Activated CD8-positive, alpha-beta T cell treated with anti-CD3 and anti-CD28 coated beads, Interleukin-2, amount 10 ng/mL, durations not matched to agents 7 days and 5 days (primary cell): ENCODE measurements at places on chromosomes 5 and 9.

DNA sequence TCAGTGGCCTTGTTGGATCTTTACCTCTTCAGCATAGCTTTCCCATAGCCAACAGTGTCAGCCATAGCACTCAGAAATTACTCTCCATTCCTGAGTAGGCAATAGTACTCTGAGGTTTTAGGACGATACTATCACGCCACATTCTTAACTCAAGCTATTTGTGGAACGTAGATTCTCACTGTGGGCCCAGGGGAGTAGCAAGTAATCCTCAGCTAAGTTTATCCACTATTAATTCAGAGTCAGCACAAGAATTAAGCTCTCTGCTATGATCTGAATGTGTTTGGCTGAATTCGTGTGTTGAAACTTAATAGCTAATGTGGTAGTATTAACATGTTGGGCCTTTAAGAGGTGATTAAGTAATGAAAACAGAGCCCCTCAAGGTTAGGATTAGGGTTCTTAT is 858.8 kb upstream of the NUDT12 start:
- DNase-seq = no peak

DNA sequence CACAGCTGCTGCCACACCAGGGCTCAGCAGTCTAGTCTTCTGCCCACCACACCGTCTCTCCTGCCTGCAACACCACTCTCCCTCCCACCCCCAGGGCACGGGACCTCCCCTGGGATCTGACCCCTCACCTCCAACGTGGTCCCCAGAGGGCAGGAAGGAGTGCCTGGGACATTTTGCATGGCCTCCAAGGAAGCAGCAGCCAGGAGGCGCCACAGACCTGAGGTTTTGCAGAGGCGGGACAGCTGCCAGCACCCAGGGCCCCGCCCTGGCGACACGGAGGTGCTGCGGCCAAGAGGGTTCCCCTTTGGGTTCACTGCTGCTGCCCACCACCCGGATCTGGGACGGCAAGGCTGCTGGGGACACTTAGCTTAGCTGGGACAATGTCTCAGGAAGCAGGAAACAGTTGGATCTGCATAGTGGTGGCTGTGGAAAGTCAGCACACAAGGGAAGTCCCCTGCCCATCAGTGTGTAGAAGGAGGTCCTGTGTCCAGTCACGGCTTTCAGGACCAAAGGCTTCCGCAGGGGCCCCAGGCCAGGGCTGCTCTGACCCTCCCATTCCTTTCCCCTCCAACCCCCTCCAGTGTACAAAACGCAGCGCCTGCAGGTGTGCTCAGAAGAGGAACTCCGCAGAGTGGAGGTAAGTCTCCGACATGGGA is 13.8 kb downstream of the PROP1 start:
- peak; percentile 53 for DNase-seq

DNA sequence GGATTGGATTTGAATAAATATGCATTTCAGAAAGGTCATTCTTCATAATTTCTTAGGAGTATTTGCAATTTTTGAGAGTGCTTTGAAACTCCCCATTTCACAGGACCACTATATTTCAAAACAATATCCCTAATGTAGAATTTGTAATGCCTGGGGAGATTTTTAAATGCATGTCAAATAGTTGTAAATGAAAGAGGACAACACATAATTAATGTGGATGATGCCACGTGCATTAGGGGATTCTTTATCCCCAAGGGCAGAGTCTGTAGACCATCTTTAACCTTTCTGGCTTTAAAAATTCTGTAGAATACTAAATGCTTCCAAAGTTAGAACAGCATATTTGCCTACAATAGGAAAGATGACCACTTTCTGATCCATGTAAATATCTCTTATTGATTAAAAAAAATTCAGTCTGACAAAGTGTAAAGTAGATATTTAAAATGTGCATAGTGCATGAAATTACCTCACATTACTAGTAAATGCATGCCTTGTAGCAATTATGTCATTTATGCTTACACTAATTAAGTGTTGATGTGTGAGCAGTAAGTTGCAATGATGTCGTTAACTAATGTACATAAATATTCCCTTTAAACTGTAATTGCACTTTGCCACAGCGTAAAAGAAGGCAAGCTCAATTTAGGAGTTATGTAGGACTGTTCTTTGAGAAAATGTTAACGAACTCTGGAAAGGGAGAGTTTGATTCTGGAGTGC is 416.1 kb downstream of the PSAT1 start:
- no peak for DNase-seq

DNA sequence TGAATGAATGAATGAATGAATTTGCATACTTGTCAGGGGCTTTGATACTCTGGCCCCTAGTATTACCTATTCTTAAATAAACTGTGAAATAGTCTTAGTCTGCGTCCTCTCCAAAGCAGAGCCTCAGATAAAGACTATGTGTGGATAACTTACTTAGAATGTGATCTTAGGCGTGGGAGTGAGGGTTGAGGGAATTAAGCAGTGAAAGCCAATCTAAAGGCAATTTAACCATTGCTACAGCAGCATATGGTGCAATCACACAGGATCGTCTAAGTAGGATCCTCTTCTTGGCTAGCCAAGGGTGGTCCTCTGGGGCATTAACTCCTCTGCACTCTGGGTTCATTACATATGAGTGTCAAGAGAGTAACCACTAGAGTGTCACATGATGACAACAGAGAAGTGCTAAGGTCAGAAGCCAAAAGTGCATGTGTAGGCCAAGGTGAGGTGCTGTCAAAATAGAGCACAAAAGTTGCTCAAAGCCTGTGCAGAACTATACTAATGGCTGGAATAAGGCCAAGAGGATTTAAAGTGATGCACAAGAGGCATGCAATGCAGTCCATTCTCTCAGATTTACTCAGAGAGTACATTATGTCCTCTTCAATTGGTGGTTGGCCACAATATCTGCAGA is 274.4 kb upstream of the SEMA6A start:
- DNase-seq = no peak

GRCh38 chr9:131698618-131698985 is 41.3 kb downstream of the RAPGEF1 start:
- no peak for DNase-seq

- DNase-seq = no peak
Measured at GRCh38 chr5:160649304-160649703, 202.7 kb downstream of the ATP10B start.

- DNase-seq = no peak
Measured at GRCh38 chr5:93926831-93927620, 185.6 kb upstream of the POU5F2 start.

GRCh38 chr9:91865041-91865440 is 85.0 kb downstream of the ROR2 start:
- DNase-seq = no peak

GRCh38 chr5:58407042-58407719 is 52.7 kb downstream of the PLK2 start:
- no peak for DNase-seq
